ENCODE measurements at places on chromosomes 13 and 19. TPM values are rescaled to one million over a fixed set of nuclear protein-coding genes. Genes with fewer than 3 reads are reported as not detected.

DNA sequence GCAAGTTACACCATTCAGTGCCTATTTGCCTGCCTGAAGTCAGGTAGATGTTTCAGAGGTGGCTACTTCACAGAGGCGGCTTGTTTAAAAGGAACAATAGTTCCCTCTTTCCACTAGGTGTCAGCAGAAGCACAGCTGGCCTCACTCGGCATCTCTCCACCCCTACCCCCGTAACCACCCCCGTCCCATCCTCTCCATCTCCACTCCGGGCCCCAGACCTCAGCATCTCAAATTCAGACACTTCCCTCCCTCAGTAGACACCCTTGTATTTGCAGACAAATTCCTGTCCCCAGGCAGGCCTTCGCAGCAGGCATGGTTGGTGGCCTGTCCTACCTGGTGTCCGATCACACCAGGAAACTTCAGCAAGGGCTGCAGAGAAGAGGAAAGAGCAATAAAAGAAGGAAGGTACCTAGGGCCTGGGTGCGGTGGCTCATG is 9.1 kb upstream of the DPP9 start:
- DNase-seq = no peak

NLRP7 gene
- polyA plus RNA-seq = not detected

GRCh38 chr19:46489445-46490272 is 6.0 kb downstream of the PNMA8B start:
- no peak for DNase-seq

DNA sequence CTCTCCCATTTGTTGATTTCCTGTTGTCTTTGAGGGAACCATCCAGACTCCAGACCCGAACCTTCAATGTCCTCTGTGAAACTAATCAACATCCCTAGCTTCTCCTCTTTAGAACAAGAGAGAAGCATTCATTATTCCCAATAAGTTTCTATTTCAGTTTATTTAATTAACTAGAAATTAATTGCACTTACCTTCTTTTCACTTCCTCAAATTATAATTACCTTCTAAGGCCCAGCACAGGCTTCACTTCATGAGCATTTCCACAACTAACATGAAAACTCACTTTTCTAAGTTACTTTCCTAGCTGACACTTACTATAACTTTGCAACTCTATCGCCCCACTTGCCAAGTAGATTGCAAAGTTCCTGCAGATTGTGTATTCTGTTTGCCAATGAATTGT is 71.6 kb upstream of the HTR2A start:
- no peak for DNase-seq

DNA sequence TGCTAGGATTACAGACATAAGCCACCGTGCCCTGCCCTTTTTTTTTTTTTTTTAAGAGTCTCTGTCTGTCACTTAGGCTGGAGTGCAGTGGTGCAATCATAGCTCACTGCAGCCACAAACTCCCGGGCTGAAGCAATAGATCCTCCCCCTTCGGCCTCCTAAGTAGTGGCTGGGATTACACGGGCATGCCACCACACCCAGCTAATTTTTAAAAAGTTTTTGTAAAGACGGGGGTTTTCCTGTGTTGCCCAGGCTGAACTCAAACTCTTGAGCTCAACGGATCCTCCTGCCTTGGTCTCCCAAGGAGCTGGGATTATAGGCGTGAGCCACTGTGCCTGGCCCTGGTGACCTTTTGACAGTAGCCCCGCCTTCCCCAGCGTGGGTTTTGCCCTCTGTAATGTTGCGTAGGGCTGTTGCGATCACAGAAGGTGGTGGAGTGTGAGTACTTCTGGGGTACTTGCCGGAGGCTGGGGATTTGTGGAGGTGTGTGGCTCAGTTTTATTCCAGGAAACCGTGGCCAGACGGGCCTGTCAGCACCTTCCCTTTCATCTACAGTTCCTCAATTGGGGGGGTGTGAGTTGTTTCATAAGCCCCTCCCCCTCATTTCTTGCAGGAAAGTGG is 11.6 kb upstream of the RETN start:
- DNase-seq = no peak

CERS4 gene
- polyA plus RNA-seq = 5.5 TPM

DNA sequence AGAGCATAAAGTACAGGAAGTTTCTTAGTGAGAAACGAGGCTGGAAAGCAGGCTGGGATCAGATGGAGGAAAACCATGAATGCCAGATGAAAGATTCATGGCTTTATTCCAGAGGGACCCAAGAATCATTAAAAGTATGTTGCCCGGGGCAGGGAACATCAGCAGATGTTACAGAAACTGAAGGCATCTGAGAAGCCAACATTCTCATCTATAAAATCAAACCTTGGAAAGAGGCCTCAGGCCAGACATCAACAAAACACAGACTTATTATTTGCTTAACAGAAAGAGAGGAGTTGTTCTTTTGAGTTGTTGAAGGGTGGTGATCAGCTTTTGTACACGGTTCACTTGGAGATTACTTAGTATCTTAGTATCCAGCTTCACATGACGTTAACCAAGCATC is 543.6 kb downstream of the RFC3 start:
- no peak for DNase-seq

GRCh38 chr19:39157997-39158389 is 32.4 kb downstream of the PAK4 start:
- no peak for DNase-seq
